ENCODE measurements at places on chromosomes 1 and 21.

DNA sequence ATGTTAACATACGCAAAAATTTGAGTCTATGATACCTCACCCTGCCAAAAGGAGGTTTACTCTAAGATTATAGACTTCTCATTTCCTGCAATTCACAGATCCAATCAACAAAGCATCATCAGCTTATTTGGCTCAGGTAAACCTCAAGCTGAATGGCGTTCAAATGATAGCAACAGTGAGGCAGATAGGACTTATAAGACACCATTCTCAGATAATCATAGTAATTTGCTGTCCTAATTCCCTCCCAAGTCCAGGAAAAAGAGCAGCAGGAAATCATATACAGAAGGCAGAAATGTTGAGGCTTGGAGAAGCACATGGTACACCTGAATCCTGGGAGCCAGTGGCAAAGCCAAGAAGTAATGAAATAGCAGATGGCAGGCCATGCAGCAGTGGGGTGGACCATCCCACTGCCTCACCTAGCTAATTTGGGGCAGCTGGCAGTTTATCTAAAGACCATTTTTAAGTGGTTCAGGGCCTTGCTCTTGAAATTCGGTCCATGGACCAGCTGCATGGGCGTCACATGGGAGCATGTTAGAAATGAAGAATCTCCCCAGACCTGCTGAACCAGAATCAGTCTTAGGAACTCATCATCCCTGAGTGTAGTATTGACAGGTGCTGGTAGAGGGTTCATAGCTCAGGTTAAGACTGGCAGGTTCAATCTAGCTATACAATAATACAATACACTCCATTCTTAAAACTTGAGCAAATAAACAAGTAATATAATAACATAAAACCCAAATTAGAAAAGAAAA is 57.7 kb downstream of the ASTN1 start:
- no peak overlapping the region for H3K27ac ChIP-seq
- H3K4me3 ChIP-seq, result no peak overlapping the region
- H3K27me3 ChIP-seq, result no peaks in the 10 kb centered on the region
- no peaks in the 10 kb centered on the region for H3K36me3 ChIP-seq
- DNase-seq, result no peak

- no peak overlapping the region for H3K4me3 ChIP-seq
- no peak overlapping the region for H3K27ac ChIP-seq
- peaks cover 27% of the 10 kb centered on the region for H3K27me3 ChIP-seq
- peaks cover 2% of the 10 kb centered on the region for H3K36me3 ChIP-seq
- DNase-seq, result no peak
Measured at GRCh38 chr1:159408862-159409400, 23.1 kb upstream of the OR10J4 start.

DNA sequence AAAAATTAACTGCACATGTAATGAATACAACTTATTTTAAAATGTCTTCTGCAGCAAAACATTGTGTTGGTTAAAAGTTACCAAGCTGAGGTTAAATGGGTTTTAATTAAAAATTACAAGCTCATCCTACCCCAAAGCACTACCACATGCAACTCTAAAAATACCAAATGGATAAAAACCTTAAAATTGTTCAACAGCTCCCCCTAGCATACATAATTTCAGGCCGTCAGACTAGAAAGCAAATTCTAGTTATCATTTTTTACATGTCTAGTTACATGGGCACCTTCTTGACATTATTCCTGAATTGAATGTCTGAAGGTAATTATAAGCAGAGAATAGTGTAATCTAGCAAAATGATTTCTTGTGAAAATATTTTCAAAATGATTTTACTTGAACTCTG is 176.5 kb downstream of the C1orf21 start:
- no peaks in the 10 kb centered on the region for H3K27me3 ChIP-seq
- H3K4me1 ChIP-seq, result peaks cover 58% of the 10 kb centered on the region
- no peak overlapping the region for H3K4me3 ChIP-seq
- H3K27ac ChIP-seq, result no peak overlapping the region
- no peak for DNase-seq

- H3K36me3 ChIP-seq, result no peaks in the 10 kb centered on the region
- no peak overlapping the region for H3K4me3 ChIP-seq
- H3K4me1 ChIP-seq, result peaks cover 9% of the 10 kb centered on the region
- no peaks in the 10 kb centered on the region for H3K27me3 ChIP-seq
Measured at GRCh38 chr1:116311193-116311592, 61.9 kb upstream of the ATP1A1 start.

DNA sequence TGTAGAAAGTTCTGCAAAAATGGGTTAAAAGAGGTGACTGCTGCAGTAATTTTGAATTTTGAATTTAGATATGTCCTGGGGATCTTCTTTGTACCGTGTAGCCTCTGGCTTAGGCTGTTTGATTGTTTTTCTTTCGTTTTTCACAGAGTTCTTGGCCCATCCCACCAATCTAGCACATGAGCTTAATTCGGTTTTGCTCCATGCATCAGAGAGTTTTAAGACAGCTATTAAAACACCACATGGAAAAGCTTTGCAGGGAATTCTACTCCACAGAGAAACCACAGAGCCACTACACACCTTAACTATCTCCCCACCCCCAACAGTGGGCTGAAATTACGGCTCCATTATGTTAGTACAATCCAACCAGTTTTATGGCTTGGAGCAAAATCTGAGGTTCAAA is 25.5 kb downstream of the SPAG17 start:
- no peaks in the 10 kb centered on the region for H3K36me3 ChIP-seq
- no peak for DNase-seq
- H3K27ac ChIP-seq, result no peak overlapping the region
- H3K27me3 ChIP-seq, result peaks cover 8% of the 10 kb centered on the region
- no peaks in the 10 kb centered on the region for H3K4me1 ChIP-seq

DNA sequence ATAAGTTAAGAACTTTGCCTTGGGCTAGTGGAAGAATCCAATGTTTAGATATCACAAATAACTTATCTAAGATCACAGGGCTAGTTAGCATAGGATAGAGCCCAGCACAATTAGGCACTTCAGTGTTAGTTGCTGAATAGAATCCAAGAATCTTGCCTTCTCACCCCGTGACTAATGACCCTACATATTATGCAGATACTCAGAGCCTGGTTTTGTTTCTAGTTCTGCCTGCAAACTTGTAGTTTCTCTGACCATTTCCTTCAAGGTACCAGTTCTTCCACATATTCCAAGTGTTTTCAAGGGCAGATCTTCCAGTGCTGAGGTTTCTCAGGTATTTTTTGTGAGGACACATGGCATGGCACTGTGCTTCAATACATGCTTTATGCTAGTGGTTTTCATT is 239.3 kb downstream of the KCNK2 start:
- H3K36me3 ChIP-seq, result no peaks in the 10 kb centered on the region
- H3K27me3 ChIP-seq, result no peaks in the 10 kb centered on the region
- no peaks in the 10 kb centered on the region for H3K4me1 ChIP-seq
- H3K4me3 ChIP-seq, result no peak overlapping the region
- H3K27ac ChIP-seq, result no peak overlapping the region
- DNase-seq, result no peak

DNA sequence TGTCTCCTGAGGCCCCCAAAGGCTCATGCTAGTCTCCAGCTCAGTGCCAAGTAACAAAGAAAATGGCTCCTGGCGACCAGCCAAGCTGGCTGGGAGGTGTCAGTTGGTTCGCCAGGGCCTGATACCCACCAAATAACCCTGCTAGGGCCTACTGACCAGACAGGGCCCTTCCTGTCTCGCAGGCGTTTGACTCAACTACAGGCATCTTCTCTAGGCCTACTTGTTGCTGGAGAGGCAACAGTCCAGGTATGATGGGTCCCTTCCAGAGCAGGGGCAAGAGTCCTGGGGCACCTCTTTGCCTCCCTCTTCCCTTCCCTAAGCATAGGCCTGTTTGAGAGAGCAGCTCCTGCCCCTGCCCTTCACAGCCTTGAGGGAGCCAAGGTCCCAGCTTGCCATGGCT is 147.9 kb upstream of the VANGL1 start:
- no peaks in the 10 kb centered on the region for H3K4me1 ChIP-seq
- no peak for DNase-seq
- H3K27ac ChIP-seq, result no peak overlapping the region
- no peaks in the 10 kb centered on the region for H3K36me3 ChIP-seq

DNA sequence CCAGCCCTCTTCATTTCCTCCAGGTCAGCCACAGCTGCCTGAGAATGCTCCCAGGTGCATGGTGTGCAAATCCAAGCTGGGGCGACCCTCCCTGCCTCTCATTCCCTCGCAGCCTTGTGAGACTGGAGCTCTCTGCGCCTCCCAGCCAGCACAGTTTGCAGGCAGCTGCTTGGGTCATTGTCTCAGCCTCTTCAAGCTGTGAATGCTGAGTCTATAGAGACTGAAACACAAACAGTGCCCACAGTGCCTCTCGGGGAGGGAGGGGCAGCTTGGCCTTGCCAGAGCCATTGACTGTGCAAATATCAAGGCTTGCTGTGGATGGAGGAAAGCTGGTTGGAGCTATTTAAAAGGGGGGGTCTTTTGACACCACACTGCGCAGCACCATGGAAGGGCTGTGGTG is 10.6 kb downstream of the PLXNA2 start:
- DNase-seq, result no peak
- peaks cover 8% of the 10 kb centered on the region for H3K4me1 ChIP-seq
- peaks cover 97% of the 10 kb centered on the region for H3K27me3 ChIP-seq
- H3K27ac ChIP-seq, result no peak overlapping the region
- H3K4me3 ChIP-seq, result no peak overlapping the region
- H3K36me3 ChIP-seq, result no peaks in the 10 kb centered on the region

DNA sequence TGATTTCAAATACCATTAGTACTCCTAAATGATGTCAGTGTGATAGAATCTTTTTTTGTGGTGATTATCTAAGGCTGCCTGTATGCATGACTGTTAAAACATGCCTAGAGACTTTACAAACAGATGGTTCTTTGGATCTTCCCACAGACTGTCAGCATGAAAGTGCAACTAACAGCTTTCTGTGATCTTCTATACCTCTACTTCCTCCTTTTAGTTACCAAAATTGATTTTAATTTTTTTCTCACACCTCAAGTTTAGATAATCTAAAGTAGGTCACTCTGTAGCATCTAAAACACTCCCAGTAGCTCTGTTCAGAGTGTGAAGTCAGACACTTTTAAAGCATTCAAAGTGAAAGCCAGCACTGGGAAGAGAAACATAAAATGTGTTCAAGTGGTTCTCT is 534.5 kb downstream of the PTPRC start:
- H3K27me3 ChIP-seq, result no peaks in the 10 kb centered on the region
- H3K36me3 ChIP-seq, result peaks cover 6% of the 10 kb centered on the region
- no peak overlapping the region for H3K4me3 ChIP-seq

GRCh38 chr1:41646186-41646585 is 161.7 kb upstream of the EDN2 start:
- H3K4me3 ChIP-seq, result no peak overlapping the region
- peaks cover 45% of the 10 kb centered on the region for H3K4me1 ChIP-seq
- no peak overlapping the region for H3K27ac ChIP-seq
- no peaks in the 10 kb centered on the region for H3K27me3 ChIP-seq
- DNase-seq, result no peak

GRCh38 chr1:170729225-170730002 is 65.5 kb downstream of the PRRX1 start:
- peaks cover 31% of the 10 kb centered on the region for H3K27me3 ChIP-seq
- H3K36me3 ChIP-seq, result peaks cover 2% of the 10 kb centered on the region
- no peak for DNase-seq
- no peaks in the 10 kb centered on the region for H3K4me1 ChIP-seq
- H3K27ac ChIP-seq, result no peak overlapping the region

DNA sequence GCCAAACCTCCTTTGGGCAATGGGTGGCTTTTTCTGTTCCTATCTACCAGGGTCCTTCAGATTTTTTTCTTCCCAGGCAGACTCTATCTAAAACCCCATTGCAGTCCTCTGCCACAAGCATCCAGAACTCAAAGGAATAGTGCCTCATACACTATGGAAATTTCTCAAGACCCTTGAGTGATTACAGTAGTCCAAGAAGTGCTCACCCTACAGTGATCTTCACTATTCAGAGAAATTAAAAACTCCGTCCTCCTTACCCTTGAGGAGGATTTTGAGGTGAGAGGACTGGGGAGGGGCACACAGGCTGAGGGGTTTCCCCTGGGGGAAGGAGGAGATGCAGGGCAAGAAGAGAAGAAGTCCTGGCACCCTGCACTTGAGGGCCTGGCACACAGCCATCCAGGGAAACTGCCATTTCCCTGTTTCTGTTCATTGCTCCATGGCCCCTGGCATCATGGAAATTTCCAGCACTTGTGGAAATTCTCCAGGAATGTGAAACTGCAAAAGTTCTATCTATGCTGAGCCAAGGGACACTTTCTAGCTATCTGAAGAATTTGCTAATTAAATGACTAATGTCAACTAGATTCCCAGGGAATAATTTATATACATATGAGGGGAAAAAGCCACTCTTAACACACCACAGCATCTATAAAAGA is 102.5 kb upstream of the ATP1B1 start:
- peaks cover 8% of the 10 kb centered on the region for H3K27me3 ChIP-seq
- no peak overlapping the region for H3K27ac ChIP-seq
- no peak overlapping the region for H3K4me3 ChIP-seq
- no peaks in the 10 kb centered on the region for H3K4me1 ChIP-seq
- no peaks in the 10 kb centered on the region for H3K36me3 ChIP-seq
- no peak for DNase-seq

DNA sequence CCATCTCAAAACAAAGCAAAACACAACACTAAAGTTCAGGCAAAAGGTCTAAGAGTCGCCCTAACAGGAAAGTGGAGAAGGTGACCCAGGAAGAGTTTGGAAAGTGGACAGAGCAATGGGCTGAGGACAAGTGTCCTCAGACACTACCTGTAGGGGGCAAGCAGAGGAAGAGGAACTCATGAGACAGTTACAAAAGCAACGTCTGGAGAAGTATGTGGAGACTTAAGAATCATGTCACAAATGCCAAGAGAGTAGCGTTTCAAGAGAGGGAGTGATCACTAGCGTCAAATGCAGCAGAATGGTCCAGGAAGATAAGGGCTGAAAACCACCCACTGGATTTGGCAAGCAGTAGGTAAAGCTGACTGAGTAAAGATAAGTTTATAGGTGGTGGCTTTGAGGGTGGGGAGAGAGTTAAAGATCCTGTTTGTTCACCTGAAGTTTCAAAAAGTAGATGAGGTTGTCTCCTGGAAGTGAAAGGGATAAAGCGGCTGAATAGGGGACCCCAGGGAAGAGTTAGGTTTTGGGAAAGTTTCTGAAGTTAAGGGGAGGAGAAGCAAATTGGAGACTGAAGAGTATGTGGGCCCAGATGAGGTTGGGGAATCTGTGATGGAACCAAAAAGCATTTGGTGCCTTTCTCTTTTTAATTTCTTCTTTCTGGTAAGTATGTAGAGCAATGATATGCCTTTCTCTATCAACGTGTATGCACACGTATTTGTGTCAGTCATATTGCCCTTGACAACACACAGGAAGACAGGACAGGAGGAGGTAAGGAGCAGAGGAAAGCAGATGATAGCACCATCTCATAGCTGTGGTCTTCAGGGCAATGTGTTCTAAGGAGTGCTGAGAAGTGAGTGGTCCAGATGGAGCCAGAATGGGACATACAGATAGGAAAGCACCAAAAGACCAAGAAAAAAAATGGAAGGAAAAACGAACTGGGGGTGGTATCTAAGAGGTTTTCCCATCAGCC is 3.1 kb downstream of the BSDC1 start:
- no peaks in the 10 kb centered on the region for H3K27me3 ChIP-seq
- H3K27ac ChIP-seq, result no peak overlapping the region
- no peak for DNase-seq
- peaks cover 26% of the 10 kb centered on the region for H3K4me1 ChIP-seq
- H3K36me3 ChIP-seq, result peaks cover 26% of the 10 kb centered on the region
- no peak overlapping the region for H3K4me3 ChIP-seq
